ENCODE measurements at places on chromosomes 12 and 14. TPM values are rescaled to one million over a fixed set of nuclear protein-coding genes. Genes with fewer than 3 reads are reported as not detected.

The ZNF385A gene
- 0.42 TPM for total RNA-seq

The BHLHE41 gene
- 69.1 TPM for total RNA-seq

The IKBIP gene
- 103 TPM for total RNA-seq

The GNB3 gene
- total RNA-seq: not detected

The DCAF11 gene
- 44.0 TPM for total RNA-seq

The MYF5 gene
- total RNA-seq: not detected

The TCL1A gene
- not detected for total RNA-seq

The JPH4 gene
- total RNA-seq: not detected

The GPATCH2L gene
- 41.7 TPM for total RNA-seq

DNA sequence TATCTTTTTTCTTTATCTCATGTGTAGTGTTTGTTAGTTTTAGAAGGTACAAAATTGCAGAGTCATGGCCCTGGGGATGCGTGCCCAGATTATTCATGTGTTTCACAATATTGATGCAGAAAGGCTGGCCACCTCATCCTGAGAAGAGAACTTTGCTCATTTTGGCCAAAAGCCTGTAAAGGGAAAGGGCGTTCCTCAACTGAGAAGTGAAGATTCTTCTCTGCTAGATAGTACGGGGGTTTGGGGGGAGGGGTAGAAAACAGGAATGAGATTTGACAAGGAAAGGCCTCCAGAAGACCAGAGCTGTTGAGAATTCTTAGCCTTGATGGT is 1.7 kb downstream of the MGST1 start:
- no peak for DNase-seq

DNA sequence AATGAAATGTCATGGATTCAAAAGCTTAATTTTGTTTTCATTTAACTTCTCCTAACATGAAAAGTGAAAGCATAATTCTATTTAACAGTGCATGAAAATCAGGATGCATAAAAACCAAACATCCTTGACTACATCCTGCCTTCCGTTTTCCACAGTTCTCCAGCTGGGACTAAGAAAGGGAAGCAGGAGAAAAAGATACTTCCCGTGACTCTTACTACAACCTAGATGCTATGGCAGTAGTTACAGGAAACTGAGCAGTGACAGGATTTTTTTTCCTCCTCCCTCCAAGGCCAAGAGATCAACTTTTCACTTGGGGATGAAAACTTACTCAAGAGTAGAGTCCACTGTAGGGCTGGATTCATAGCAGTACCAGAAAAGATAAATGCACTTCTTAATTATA is 2.6 kb downstream of the EXOC5 start:
- DNase-seq: no peak

GRCh38 chr14:99203801-99204200 is 68.2 kb downstream of the BCL11B start:
- no peak for DNase-seq

DNA sequence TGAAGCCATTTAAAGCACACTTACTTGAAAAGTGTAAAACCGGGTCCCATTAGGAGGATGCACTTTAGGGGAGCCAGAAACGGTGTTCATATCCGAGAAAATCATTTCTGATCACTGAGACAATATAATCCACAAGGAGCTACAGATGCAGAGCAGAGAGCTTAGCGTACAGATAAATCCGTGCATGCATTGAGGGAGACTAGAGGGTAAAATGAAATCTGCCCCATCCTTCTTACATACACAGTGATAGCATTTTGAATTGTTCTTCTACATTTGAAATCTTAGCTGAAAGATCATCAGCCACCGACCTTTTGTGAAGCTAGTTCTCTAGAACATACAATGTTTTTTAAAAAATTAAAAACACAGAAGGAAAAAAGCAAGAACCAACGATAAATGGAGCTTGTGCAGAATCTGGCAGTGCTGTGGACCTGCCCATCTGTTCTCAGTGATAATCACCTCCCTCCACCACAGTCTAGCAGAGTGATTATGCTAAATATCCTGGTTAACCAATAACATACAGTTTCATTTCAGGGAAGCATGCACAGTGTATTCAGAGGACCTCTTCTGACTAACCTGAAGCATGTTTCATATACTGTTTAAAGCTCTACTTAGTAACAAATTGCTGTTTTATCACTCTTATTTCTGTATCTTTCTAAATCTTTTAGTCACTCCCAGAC is 161.1 kb downstream of the PPFIA2 start:
- DNase-seq: no peak

DNA sequence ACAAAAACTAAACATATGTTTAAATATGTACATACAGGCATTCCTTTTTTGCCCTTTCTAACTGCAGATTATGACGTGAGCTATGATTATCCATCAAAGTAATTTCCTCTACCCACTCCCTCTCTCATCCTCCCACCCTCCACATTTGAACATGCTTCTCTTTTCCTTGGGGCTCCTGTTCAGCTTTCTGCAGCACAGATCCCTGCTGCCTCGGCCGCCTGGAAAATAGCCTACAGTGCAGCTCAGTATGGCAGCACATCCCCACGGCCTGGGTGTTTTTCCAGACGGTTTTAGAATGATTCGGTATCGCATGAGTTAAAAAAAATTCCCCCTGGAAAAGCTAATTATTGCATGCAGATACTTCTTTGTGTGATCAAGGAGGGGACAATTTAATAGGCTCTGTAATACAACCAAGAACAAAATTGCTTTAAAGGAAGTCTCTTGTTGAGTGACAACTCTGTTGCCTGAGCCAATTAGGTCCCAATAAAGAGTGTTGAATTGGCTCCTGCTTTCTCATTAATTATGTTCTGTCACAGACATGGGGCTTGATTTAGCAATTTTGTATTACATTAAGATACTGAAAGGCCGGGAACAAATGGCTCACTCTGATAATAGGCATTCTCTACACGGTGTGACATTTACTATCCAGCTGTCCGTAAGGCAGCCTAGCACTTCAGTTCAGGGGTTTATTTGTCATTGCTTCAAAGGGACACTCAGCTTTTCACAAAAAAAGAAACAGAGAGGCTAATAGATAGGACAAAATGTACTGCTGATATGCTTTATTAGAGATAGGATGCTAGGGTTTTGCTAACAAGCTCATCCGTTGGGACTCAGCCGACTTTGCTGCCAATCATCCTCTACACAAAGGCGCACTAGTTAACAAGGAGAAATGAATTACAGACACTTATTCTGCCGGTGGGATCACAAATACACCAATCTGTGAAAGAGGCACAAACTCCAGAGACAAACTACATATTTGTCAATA is 285.8 kb upstream of the G2E3 start:
- DNase-seq: no peak

DNA sequence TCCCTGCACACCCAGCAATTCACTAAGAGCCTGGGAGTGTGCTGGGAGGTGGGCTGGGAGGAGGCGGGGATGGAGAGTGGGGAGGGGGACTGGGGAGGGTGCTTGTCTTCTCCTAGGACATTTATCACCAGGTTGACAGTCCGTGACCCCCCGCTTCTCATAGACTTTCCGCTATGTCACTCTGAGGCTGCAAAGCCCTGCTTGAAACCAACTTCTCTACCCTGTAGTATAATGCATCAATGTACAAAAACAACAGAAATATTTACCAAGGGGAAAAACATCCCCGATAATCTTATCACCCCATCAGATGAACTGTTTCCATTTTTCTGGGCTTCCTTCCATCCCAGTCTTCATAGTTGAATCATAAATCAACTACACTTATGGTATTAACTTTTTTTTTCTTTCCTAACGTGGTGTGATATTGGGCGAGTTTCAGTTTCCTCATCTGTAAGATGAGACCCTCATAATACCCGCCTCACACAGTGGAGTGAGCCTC is 28.6 kb upstream of the BATF start:
- DNase-seq: no peak

DNA sequence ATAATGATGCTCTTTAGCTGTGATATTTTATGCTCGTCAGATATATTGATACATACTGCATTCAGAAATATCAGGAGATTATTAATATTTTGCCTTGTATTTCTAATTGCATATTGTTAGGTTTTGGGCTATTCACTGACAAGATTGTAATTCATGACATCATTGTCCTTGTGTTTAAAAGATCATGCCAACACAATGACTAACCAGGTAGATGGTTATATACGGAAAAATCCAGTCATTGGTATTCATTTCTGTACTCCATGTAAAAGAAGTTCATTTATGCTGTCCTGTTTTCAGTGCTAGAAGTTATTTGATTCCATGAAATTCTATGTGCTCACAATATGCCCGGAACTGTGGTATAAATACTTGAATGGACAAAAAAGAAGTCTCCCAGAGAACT is 107.5 kb downstream of the KITLG start:
- DNase-seq: no peak

- no peak for DNase-seq
Observed at GRCh38 chr12:130622803-130623202, 93.3 kb downstream of the RIMBP2 start.

DNA sequence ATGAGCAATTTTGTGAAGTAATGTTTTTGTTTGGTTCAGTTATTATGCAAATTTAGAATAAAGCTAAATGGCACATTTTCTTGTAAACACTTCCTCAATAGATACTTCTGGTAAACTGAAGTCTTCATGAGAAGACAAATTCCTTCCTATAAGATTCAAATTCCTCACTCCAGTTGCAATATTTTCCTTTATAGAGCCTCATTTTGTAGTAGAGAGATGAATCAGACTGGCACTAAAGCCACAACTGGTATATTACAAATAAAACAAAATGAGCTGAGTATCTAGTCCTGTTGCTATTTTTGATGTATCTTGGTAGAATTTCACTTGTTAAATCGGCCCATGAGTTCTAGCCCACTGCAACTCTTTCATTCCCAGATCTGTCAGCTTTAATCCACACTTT is 5.5 kb downstream of the LGR5 start:
- no peak for DNase-seq

DNA sequence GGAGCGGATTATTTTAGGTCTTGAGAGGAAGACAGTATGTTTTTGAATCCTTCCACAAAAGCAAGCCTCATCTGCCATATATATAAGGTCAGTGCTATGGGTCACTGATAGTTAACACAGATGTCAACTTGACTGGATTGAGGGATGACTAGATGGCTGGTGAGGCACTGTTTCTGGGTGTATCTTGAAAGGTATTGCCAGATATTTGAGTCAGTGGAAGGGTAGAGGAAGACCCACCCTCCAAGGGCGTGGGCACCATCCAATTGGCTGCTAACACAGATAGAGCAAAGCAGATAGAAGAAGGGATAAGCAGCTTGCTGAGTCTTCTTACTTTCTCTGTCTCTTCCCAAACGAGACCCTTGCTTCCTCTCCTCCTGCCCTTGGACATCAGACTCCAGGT is 185.0 kb upstream of the BTG1 start:
- no peak for DNase-seq

DNA sequence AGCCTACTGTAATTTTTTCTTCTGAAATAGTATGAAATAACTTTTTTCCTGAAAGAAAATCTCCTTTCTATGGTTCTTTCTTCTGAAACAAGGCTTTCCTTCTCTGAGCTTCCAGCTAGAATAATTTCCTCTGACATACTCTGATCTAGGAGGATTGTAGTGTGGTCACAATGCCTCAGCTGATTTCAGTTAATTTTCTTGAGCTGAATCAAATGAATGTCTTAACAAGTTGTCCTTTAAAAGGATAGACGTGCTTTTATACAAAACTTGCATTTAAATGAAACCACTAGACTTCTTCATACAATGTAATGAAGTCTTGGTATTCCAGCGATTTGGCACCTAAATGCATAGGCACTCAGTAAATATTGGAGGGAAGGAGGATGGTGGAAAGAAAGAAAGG is 94.4 kb downstream of the BICD1 start:
- DNase-seq: no peak

DNA sequence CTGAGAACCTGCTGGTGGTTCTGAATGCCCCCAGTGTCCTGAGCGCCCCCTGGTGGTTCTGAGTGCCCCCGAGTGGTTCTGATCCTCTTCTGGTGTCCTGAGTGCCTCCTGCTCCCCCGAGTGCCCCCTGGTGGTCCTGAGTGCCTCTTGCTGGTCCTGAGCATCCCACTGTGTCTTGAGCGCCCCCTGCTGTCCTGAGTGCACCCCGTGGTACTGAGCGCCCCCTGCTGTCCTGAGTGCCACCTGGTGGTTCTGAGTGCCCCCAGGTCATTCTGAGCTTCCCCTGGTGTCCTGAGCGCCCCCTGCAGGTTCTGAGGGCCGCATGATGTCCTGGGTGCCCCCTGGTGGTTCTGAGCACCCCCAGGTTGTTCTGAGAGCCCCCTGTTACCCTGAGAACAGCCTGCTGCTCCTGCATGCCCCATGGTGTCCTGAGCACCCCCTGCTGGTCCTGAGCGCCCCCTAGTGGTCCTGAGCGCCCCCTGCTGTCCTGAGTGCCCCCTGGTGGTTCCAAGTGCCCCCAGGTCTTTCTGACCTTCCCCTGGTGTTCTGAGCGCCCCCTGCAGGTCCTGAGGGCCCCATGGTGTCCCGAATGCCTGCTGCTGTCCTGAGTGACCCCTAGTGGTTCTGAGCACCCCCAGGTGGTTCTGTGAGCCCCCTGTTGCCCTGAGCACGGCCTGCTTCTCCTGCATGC is 1165.4 kb downstream of the TMEM121 start:
- no peak for DNase-seq

DNA sequence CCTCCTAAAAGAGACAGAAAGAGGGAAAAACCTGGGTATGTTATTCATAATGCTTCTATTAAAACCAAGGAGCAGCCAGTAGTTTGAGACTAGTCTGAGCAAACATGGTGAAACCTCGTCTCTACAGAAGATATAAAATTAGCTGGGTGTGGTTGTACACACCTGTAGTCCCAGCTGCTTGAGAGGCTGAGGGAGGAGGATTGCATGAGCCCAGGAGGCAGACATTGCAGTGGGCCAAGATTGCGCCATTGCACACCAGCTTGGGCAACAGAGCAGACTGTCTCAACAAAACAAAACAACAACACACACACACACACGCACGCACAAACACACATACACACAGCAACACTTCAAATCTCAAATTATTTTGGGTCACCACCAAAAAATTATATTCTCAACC is 27.8 kb downstream of the HECTD4 start:
- no peak for DNase-seq

- no peak for DNase-seq
Observed at GRCh38 chr12:105852951-105853350, 285.8 kb downstream of the NUAK1 start.

DNA sequence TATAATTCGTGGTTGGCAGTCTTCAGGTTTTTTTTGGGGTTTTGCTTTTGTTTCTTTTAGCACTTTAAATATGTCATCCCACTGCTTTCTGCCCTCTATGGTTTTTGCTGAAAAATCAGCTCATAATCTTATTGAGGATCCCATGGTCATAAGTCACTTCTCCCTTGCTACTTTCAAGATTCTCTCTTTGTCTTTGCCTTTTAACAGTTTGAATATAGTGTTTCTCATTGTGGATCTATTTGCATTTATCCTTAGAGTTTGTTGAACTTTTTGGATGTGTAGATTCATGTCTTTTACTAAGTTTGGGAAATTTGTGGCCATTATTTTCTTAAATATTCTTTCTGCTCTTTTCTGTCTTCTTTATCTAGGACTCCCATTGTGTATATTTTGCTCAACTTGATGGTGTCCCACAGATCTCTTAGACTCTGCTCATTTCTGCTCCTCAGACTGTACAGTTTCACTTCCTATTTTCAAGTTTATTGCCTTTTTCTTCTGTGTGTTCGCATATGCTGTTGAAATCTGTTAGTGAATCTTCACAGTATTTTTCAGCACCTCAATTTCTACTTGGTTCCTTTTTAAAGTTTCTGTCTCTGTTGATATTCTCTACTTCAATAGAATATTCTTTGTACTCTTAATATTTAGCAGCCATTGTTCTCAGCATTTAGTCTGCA is 70.8 kb downstream of the WNK1 start:
- DNase-seq: no peak

GRCh38 chr12:57726884-57727757 is 11.4 kb downstream of the AGAP2 start:
- DNase-seq: peak; percentile 76

- no peak for DNase-seq
Observed at GRCh38 chr12:12064596-12064995, 6.1 kb upstream of the BCL2L14 start.

GRCh38 chr12:8455727-8456360 is at the start of gene CLEC6A:
TSS of gene CLEC6A (plus strand) at chr12:8455962. CDS start at chr12:8456112, 150 bp downstream.
- DNase-seq: no peak

Measured in SJSA1 (cell line).